ENCODE measurements at places on chromosomes 2 and 18.

DNA sequence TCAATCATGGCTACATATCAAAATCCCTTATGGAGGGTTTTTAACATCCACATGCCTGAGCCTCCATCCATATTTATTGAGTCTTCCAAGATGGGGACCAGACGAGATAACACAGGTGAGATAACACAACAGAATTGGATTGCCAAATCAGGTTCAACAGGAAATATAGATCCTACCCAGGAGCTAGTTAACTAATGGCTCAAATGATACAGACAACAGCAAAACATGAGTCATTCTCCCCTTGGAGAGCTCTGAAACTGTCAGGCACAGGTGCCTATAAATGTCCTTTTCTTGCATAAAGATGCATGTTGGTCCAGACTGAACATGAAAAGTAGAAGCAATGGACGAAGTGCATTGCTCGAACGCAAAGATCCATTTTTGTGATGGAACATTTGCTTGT lies 202.2 kb downstream of the CDH20 start:
- no peak for DNase-seq

DNA sequence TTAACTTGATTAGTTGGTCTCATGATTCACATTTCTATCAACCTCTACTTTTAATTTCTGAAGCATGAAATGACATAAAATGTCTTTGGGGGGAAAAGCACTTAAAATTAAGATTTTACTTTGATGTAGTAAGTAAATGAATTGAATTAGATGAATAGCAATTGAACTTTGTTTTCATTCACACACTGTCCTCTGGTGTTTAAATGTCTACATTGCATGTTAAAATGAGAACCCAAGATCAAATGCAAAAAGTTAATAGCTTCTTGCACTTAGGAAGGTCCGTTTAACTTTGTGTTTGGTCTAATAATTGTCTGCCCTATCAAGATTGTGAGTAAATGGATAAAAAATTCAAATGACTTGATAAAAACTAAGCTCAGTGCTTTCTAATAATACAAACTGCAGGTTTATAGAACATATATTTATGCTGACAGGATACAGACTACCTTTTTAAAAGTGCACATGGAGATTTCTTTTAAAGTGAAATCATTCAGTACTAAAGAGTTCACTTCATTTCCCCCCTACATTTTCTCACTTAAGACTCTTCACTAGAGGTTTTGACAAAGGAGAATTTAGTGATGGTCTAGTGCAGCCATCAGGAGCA lies 156.2 kb upstream of the NABP1 start:
- DNase-seq = no peak

GRCh38 chr18:54616220-54616848 lies 25.3 kb downstream of the DYNAP start:
- no peak for DNase-seq

DNA sequence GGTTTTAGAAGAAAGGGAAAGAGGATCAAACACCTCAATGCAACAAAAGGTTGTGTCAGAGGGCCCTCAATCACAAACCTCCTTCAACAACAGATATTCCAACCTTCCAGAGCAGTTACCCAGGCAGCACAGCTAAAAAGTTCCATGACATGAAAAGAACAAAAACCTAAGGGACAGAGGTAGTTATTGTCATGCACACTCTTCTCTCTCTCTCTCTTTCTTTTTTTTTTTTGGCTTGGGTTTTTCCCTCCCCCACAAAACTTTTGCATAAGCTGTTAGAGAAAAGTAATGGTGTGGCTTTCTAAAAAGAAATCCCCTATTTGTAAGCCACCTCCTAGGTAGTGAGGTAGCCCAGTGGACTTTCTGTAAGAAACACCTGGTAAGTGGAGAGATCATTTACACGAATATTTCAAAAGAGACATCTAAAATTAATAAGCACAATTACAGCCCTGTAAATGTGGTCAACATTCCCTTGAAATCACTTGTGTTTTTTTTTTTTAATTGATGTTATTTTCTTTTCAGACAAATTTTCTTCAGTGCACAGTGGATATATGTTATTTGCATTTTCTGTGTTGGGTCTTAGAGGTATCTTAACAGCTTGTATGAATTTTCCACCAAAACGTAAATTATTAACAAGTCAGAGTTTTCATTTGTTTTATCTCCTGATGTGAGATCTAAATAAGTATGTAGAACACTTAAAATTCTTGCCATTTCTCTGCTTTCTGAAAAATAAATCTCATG lies 48.4 kb downstream of the ZEB2 start:
- no peak for DNase-seq

GRCh38 chr2:115389898-115390565 lies 947.6 kb downstream of the DPP10 start:
- DNase-seq = no peak

GRCh38 chr2:219684721-219685689 lies 57.6 kb downstream of the SLC4A3 start:
- peak; percentile 25 for DNase-seq

- DNase-seq = no peak
These were observed 11.2 kb downstream of the RUFY4 start for GRCh38 chr2:218079943-218080913.

- DNase-seq = peak; percentile 43
These were observed 1.2 kb downstream of the ALK start for GRCh38 chr2:29920130-29920577.

DNA sequence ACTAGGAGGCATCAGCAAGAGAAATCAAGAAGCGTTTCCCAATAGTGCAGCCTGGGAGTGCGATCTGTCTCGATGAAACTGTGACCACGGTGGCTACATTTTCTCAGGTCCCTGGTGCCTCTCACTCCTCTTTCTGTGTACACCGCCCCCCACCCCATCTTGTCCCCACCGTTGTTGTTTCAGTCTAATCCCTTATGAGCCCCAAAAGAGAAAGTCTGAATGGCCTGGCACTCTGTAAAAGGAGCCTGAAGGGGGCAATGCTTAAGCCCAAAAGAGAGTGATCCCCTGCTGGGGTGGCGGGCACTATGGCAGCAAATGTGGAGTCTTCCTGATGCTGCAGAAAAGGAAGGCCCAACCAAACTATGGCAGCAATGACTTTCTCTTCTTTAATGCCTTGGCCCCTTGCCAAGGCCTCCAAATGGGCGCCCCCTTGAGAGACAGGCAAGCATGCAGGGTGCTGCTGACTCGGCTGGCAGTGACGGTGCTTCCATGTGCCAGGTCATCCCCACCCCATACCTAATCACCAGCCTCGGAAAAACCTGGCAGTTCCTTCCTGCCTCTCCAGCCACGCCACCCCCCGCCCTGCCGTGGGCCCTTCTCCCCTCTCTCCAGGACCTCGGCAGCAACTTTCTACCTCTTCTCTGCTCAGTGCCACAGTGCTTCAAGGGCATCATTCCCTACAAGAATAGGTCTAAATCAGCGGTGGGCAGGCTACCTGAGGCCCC lies 123.0 kb downstream of the CYP26B1 start:
- DNase-seq = no peak

DNA sequence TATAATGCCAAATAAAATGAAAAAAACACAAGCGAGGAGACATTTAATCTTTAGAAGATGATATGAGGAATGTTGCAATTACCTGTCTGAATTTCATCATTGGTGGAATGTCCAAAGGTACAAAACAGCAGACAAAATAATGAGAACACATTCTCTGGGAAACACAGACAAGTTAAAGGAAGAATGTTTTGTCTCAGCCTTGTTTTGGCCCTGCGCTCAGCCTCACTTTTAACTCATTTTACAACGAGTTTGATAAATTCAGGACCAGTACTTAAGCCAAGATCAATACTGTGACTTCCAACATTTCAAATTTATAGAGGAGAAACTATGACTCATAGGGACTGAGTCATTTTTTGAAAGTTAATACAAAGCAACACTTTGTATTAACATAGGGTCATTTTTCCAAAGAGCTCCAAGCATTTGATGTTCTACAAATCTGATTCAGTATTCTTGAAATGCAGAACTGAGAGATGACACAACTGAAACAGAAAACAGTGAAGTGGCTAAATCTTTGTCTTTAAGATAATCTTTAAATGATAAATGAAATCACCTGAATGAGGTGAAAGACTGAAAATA lies 833.2 kb upstream of the CHAC2 start:
- DNase-seq = no peak

- DNase-seq = no peak
These were observed 59.5 kb downstream of the MERTK start for GRCh38 chr2:111957872-111958354.

DNA sequence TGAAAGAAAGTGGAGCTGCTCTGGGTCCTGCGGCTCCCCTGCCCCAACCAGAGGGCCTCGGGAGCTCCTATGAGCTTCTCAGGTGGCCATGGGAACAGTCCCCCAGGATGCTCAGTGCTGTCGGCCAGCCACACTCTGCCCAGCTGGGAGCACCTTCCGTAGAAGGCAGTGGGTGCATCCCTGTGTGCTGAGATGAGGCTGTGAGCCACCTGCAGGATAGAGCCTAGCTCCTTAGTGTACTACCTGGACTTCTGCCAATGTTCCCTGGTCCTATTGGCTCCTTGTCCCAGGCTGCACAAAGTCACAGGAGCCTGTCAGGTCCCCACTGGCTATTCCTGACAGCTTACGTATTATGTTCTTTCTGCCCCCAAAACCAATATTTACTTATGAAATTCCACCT lies 16.1 kb downstream of the PRELID3A start:
- DNase-seq = no peak
